ENCODE measurements at places on chromosomes 5 and 9. TPM values are rescaled to one million over a fixed set of nuclear protein-coding genes. Genes with fewer than 3 reads are reported as not detected.

- no peak overlapping the region for H3K4me3 ChIP-seq
- H3K27ac ChIP-seq, result no peak overlapping the region
- no peaks in the 10 kb centered on the region for H3K4me1 ChIP-seq
- no peaks in the 10 kb centered on the region for H3K36me3 ChIP-seq
These were observed 463.1 kb downstream of the DMAC1 start for GRCh38 chr9:7336356-7337065.

DNA sequence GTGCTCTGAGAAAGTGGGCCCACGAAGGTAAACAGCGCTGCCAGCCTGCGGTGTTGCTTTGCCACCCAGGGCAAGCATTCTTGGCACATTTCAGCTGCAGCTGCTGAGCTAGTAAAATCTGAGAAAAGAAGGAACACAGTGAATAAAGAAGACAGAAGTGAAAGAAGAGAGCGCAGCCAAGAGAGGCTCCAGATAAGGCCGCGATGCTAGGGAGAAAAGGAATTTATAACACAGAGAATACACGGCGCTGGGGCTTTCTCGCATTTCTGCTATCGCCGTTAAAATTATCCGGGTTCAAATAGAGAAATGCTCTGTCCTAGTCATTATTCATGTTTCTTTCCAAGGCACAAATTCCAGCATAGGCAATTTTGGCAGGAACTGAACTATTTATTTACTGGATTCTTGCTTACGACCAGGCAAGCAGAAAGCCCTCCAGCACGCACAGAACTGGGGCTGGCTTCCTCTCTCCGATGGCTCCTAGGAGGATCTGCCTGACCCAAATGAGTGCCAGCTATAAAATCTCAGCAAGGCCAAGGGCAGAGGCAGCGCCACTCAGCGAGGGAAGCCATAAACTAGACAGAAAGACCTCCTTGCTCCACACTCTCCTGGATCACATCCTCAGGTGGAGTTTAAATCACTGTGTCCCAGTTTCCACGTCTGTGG is 111.2 kb downstream of the ATPSCKMT start:
- H3K27me3 ChIP-seq, result no peaks in the 10 kb centered on the region
- H3K4me3 ChIP-seq, result no peak overlapping the region
- no peaks in the 10 kb centered on the region for H3K36me3 ChIP-seq
- no peak for DNase-seq
- no peaks in the 10 kb centered on the region for H3K4me1 ChIP-seq

Gene CCL27
- not detected for total RNA-seq

Gene SLCO6A1
- total RNA-seq, result not detected

Gene IFNK
- total RNA-seq, result not detected

Gene NEK6
- 71.4 TPM for total RNA-seq

Gene STC2
- 3.8 TPM for total RNA-seq

Gene WDR38
- not detected for total RNA-seq

Gene TMEM8B
- 2.9 TPM for total RNA-seq

Gene SPATA6L
- 7.3 TPM for total RNA-seq

Gene GPR150
- not detected for total RNA-seq

Gene SPACA9
- 1.2 TPM for total RNA-seq

- H3K4me1 ChIP-seq, result no peaks in the 10 kb centered on the region
- no peak for DNase-seq
- no peaks in the 10 kb centered on the region for H3K27me3 ChIP-seq
- H3K27ac ChIP-seq, result no peak overlapping the region
- H3K36me3 ChIP-seq, result no peaks in the 10 kb centered on the region
These were observed 16.7 kb upstream of the RPL26L1 start for GRCh38 chr5:172942556-172942955.

Gene ASTN2
- total RNA-seq, result 0.91 TPM

GRCh38 chr9:98974106-98974505 is 30.4 kb downstream of the COL15A1 start:
- H3K4me3 ChIP-seq, result no peak overlapping the region
- no peak for DNase-seq
- no peaks in the 10 kb centered on the region for H3K4me1 ChIP-seq
- no peaks in the 10 kb centered on the region for H3K27me3 ChIP-seq

DNA sequence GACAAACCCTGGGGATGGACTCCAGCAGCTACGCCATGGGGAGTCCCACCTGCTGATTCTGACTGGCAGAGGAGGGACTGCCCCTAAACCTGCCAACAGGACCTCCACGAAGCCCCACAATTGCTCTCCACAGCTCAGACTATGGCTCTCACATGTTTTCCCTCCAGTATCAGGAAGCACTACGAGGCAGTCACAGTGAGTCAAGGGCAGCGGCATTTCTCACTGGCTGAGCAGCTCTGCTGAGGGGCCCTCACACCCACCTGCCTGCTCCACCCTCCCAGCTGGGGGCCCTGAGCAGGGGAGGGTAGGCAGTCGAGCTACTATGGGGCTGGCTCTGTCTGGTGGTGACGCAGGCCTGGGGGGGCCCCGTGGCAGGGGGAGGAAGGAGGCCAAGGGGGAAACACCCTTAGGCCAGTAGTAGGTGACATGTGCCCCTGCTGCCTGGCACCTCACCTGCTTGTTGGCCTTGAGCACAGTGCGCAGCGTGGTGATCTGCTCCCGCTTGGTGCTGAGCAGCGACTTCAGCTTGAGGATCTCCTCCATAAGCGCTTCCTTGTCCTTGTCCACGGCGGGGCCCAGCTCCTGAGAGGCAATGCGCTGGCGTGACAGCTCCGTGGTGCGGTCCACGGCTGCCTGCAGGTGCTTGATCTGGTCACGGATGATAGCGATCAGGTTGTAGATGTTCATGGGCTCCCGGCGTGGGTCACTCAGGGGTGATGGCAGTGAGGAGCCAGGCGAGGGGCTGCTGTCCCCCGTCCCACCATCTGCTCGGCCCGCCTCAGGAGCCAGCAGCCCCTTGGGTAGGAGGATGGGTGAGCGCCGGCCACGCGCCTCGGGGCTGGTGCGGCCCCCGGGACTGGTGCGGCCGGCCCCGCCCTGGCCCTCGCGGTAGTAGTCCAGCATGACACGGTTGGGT is 46.3 kb downstream of the BICD2 start:
- H3K4me3 ChIP-seq, result no peak overlapping the region
- H3K36me3 ChIP-seq, result peaks cover 62% of the 10 kb centered on the region
- H3K4me1 ChIP-seq, result peaks cover 5% of the 10 kb centered on the region
- no peak for DNase-seq

DNA sequence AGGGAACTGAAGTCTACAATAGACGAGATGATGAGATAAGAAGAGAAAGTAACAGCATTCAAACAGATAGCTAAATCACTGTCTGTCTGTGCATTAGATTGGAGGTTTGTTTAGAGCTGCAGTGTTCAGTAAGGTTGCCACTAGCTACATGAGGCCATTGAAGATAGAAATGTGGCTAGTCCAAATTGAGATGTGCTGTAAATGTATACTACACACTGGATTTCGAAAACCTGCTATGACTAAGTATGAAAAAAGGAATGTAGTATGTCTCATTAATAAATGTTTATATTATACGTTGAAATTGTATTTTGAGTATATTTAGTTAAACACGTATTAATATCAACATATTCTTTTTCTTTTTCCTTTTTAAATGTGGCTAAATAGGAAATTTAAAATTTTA is 142.1 kb downstream of the XRCC4 start:
- no peaks in the 10 kb centered on the region for H3K36me3 ChIP-seq
- H3K4me1 ChIP-seq, result no peaks in the 10 kb centered on the region
- no peak for DNase-seq
- H3K27ac ChIP-seq, result no peak overlapping the region
- H3K27me3 ChIP-seq, result no peaks in the 10 kb centered on the region

GRCh38 chr9:80699511-80699998 is 989.8 kb downstream of the TLE1 start:
- no peak for DNase-seq
- no peaks in the 10 kb centered on the region for H3K36me3 ChIP-seq

Gene FOXD4L4
- 0.43 TPM for total RNA-seq

Gene PCDHGA7
- 0.66 TPM for total RNA-seq

DNA sequence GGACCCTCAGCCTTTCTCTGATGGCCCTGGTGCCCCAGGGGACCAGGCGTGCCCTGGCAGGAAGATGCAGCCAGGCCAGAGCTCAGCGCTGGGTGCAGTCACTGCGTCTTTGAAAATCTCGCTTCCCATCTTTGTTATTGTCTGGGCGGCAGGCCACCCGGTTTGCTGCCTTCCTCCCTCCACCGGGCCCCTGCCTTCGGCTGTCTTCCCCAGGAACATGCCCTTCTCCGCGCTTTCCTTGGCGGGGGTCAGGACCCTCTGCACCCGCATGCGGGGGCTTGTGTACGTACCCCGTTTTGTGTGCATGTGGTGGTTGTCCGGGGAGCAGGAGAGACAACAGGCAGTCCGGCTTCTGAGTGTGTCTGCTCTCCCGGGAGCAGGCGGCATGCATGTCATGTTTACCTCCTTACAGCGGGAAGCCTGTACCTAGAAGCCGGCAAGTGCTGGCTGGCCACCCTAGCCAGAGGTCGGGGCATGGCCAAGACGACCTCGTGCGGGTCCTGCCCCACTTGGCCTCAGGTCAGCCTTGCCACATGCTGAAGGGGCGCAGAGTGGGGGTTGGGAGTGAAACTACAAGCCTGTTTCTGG is 49.5 kb downstream of the DAB2IP start:
- no peaks in the 10 kb centered on the region for H3K36me3 ChIP-seq
- DNase-seq, result no peak
- H3K4me3 ChIP-seq, result no peak overlapping the region
- no peaks in the 10 kb centered on the region for H3K27me3 ChIP-seq

Gene EIF4E1B
- not detected for total RNA-seq

DNA sequence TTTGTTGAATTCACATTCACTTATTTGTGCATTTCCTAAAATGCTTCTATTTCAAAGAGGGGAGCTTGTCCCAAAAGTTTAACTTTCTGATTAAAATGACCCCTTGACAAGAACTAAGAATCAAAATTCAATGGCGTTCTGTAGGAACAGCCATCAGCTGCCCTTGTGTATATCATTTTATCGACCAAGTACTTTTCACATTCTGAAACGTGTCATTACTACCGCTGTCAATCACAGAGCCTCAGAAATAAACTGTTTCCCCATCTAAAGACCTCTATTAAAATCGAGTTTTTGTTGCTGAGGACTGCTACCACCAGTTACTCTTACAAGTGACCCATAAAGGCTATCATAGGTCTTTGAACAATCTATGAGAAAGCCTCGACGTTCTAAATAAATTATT is 1.6 kb upstream of the FOXD1 start:
- no peak for DNase-seq
- no peaks in the 10 kb centered on the region for H3K36me3 ChIP-seq
- no peak overlapping the region for H3K4me3 ChIP-seq
- H3K27ac ChIP-seq, result no peak overlapping the region
- no peaks in the 10 kb centered on the region for H3K4me1 ChIP-seq

- H3K4me3 ChIP-seq, result no peak overlapping the region
- no peaks in the 10 kb centered on the region for H3K27me3 ChIP-seq
- no peaks in the 10 kb centered on the region for H3K36me3 ChIP-seq
- H3K4me1 ChIP-seq, result no peaks in the 10 kb centered on the region
These were observed 145.6 kb upstream of the POC5 start for GRCh38 chr5:75862872-75863271.

GRCh38 chr9:93205045-93205768 is 21.3 kb downstream of the WNK2 start:
- H3K27ac ChIP-seq, result no peak overlapping the region
- H3K4me3 ChIP-seq, result no peak overlapping the region
- DNase-seq, result no peak
- no peaks in the 10 kb centered on the region for H3K27me3 ChIP-seq
- no peaks in the 10 kb centered on the region for H3K4me1 ChIP-seq

Gene PCDHB6
- total RNA-seq, result 0.16 TPM

- H3K4me1 ChIP-seq, result no peaks in the 10 kb centered on the region
- no peak overlapping the region for H3K4me3 ChIP-seq
- no peak overlapping the region for H3K27ac ChIP-seq
- no peak for DNase-seq
- no peaks in the 10 kb centered on the region for H3K36me3 ChIP-seq
These were observed 9.7 kb downstream of the VLDLR start for GRCh38 chr9:2631263-2631662.

DNA sequence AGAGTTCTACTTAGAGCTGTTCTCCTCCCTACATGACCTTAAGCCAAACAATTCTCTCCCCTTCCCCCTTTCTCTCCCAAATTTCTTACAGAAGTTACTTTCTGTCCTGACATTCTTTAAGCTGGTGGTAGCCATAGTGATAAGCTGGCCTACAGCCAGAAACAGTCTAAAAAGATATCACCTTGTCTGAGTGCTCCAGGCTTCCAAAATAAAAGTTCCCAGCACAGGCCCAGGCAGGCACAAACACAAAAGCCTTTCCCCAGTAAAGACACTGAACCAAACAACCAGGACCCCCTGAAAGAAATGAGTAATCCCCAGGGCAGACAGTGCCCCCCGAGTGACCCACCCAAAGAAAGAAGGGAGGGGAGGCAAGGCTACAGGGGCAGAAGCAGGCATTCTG is 19.2 kb downstream of the SIL1 start:
- no peaks in the 10 kb centered on the region for H3K27me3 ChIP-seq
- no peak for DNase-seq
- H3K36me3 ChIP-seq, result no peaks in the 10 kb centered on the region
- H3K4me1 ChIP-seq, result no peaks in the 10 kb centered on the region
- H3K4me3 ChIP-seq, result no peak overlapping the region

Gene C9orf72
- 7.1 TPM for total RNA-seq

- peaks cover 4% of the 10 kb centered on the region for H3K4me1 ChIP-seq
- H3K4me3 ChIP-seq, result no peak overlapping the region
- H3K36me3 ChIP-seq, result no peaks in the 10 kb centered on the region
- H3K27ac ChIP-seq, result no peak overlapping the region
- H3K27me3 ChIP-seq, result no peaks in the 10 kb centered on the region
These were observed 1.4 kb upstream of the TRIO start for GRCh38 chr5:14141764-14142163.

- no peak overlapping the region for H3K27ac ChIP-seq
- no peak for DNase-seq
- H3K36me3 ChIP-seq, result no peaks in the 10 kb centered on the region
These were observed 32.4 kb upstream of the ZFR start for GRCh38 chr5:32476891-32477290.

GRCh38 chr9:114820776-114821501 is 15.1 kb upstream of the TNFSF15 start:
- DNase-seq, result no peak
- no peak overlapping the region for H3K4me3 ChIP-seq
- H3K27ac ChIP-seq, result no peak overlapping the region
- no peaks in the 10 kb centered on the region for H3K27me3 ChIP-seq

- H3K4me3 ChIP-seq, result no peak overlapping the region
- H3K4me1 ChIP-seq, result no peaks in the 10 kb centered on the region
- H3K27me3 ChIP-seq, result no peaks in the 10 kb centered on the region
These were observed 210.3 kb downstream of the SYK start for GRCh38 chr9:91011891-91012290.
